ENCODE measurements at places on chromosomes 13 and 19.

GRCh38 chr19:2607712-2608601 lies 94.5 kb downstream of the GNG7 start:
- DNase-seq = no peak

- DNase-seq = peak; percentile 48
These were observed 23.8 kb downstream of the ZSWIM9 start for GRCh38 chr19:48194041-48194843.

DNA sequence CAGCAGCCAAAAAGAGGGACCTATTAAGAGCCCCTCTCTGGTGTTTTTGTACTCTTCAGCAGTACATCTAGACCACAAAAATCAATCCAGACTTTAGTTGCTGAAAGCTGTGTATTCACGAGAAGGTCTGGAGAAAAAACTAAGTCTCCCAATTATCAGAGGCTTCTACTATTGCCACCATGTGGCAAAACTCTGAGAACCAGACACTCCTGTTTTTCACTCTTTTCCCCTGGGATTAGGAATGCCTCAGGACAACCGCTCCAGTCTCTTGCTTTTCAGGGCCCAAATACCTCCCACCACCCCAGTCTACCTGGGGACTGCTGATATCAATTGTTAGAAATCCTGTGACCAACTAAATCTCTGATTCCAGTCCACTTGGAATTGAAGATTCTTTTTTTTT lies 30.1 kb upstream of the OBI1 start:
- DNase-seq = peak; percentile 36

- DNase-seq = no peak
These were observed 33.0 kb downstream of the OLFM2 start for GRCh38 chr19:9903336-9903735.

- no peak for DNase-seq
These were observed 16.2 kb upstream of the LAIR1 start for GRCh38 chr19:54380897-54381296.

- no peak for DNase-seq
These were observed 45.7 kb downstream of the CD320 start for GRCh38 chr19:8262431-8262830.
